Stimulated activated CD4-positive, alpha-beta T cell treated with anti-CD3 and anti-CD28 coated beads, TNF-alpha, amount 100 ng/mL, for 24 hours (primary cell): ENCODE measurements at places on chromosomes 2 and 18.

GRCh38 chr2:207437524-207438143, 92.1 kb upstream of the CREB1 start:
- no peak for DNase-seq

DNA sequence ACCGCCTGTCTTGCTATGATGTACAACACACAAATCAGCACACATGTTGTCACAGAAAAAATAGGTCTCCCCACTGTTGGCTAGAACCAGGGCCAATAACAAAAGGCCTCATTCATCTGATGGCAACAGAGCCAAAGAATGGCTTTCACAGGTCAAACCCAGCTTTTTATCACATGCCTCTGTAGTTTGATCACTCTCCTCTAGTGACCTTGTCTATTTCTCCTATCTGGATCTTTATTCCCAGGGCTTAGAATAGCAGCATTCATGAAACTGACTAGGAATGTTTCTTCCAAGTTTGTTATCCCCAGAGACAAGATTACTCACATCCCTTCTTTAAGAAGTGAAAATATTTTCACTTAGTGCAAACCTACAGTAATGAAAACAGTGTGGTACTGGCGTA, 285.8 kb upstream of the GYPC start:
- DNase-seq, result no peak

GRCh38 chr2:28030600-28030999, 140.1 kb downstream of the BABAM2 start:
- no peak for DNase-seq

GRCh38 chr2:16691261-16691660, 25.6 kb upstream of the CYRIA start:
- DNase-seq, result no peak

GRCh38 chr2:218826791-218827190, 4.8 kb downstream of the PRKAG3 start:
- DNase-seq, result no peak

DNA sequence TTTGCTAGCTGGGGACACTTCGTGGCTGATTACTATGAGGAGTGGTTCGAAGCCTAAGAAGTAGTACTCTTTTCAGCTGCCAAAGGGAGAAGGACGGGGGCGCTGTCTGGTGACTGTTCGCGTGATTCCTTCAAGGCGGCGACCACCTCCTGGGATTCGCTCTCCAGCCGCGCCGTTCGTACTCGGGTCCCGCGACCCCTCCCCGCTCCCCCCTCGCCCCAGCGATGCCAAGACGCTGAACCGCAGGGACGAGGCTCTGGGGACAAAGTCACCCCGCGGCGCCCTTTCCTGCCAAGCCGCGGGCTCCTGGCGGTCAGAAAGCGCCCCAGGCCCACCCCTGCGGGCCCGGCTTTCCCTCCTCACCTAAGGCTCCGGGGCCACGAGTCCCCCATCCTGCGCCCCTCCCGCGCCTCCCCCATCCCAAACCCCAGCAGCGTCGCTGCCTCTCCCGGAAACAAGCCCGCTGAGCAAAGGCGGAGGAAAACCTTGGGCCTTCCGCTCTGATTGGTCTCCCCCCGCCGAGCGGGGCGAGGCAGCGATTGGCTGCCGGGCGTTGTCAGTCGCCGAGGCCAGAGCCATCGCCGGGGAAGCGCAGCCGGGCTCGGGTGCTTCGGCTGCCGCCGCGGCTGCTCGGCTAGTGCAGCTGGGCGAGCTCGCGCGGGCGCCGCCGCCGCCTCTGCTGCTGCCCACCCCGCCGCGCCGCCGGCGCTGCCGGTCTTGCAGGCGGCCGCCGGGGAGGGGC, 404.3 kb downstream of the XIRP2 start:
- peak; percentile 64 for DNase-seq

GRCh38 chr2:20343128-20343527, 7.5 kb downstream of the PUM2 start:
- DNase-seq, result no peak

- DNase-seq, result no peak
Measured at GRCh38 chr18:58662118-58662517, 9.1 kb upstream of the MALT1 start.

GRCh38 chr2:30266051-30266621, 34.8 kb downstream of the LBH start:
- DNase-seq, result peak; percentile 32

DNA sequence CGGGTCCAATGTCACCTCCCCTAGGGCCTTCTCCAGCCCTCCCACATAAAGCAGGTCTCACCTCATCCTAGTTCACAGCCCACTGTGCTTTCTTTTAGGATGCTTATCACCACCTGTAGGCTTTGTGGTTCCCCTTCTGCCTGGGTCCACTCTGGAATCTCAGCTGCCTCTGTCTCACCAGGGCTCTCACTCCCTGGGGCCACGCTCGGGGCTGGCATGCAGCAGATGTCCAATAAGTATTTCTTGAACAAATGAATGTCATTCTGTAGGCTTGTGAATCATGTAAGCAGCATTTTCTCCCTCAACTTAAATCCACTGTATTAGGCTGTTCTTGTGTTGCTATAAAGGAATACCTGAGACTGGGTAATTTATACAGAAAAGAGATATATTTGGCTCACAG, 4.3 kb upstream of the SH3BP4 start:
- no peak for DNase-seq

DNA sequence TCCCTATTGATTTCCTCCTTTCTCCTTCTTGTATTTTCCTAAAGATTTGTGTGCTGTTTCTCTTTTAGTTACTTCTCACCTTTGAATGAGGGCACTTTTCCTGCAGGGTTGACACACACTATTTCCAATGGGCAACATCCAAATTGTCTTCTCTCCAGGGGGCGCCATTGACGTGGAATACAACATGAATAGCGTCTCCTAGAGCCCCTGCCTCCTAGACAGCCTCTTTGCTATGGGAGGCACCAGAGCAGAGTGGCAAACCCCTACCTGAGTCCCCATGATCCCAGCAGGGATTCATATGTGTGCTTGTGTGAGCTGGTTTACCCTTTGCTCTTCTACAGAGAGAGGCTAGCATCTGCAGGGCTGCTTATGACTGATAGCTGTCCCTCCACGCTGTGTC, 61.3 kb upstream of the ITSN2 start:
- DNase-seq, result peak; percentile 49

DNA sequence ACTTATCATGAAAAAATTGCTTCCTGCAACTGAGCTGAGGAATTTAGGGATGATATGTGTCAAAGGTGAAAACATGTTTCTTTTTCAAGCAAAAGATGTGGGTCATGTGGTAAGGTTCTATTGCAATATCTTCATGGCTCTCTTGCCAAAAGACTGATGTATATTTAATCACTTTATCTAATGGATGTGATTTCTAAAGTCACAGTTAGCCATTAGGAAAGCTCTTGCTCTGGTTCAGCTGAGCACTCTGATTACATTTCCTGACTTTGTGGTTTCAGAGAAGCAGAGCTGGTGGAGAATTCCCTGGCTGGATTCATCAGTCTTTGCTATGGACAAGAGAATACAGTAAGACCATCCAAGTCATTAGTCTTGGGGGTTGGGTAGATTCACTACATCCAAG, 24.4 kb downstream of the SCN9A start:
- DNase-seq, result no peak

DNA sequence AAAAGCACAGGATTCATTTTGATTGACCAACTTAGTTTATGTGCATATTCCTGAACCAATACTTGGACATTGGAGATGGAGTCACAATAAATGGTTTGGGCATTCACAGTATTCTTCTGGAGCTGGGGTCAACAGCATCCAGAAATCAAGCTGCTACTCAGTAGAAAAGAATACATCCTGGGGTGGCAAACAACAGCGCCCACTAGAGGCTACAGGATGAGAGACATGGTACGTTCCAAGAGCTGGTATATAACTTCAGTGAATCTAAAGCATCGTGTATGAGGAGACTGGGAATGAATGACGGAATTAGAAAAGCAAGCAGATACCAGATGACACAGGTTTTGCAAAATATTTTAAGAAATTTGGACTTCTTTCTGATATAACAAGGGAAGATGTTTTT, 142.9 kb upstream of the FIGN start:
- no peak for DNase-seq

- no peak for DNase-seq
Measured at GRCh38 chr18:12302391-12303147, 5.5 kb upstream of the TUBB6 start.

DNA sequence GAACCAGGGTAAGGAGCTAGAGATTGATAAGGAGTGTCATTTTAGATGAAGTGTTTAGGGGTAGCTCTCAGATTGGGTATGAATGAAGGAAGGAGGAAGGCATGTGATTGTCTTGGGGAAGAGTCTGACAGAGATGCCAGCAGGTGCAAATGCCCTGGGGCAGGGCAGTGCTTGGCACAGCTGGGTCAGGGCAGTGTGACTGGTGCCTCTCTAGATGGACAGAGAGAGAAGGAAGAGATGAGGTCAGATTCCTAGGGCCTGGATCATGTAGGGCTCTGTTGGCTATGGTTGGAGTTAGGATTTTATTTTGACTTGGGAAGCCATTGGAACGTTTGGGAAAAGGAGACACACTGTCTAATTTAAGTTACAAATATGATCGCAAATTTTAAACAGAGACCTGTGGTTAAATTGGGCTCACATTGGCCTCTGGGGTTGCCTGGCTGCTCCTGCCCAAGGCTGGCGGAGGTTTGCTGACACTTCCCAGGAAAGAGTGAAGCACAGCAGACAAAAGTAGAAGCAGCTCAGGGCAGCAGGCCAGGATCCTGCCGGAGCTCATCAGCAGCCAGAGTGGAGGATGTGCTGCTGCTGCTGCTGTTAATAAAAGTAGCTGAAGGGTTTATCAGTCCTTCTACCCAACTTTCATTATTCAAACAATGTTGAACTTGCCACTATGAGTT, 32.7 kb upstream of the FHL2 start:
- DNase-seq, result no peak

DNA sequence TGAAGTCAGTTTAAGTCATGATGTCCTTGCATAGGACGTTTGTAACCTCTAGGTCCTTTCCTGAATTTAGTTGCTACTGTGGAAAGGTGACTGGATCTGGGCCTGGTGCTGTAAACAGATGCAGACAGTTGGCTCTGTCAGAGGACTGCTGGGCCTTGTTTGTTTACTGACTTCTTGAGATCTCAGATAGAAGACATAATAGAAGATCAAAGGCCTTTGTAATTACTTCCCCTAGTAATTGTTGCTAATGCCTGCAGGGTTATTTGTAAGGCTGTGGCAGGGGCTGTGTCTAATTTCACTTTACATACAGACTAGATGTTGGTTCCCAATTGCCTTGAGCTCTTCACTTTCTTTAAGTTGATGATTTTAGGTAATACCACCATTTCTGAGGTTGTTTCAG, 42.5 kb downstream of the LYPD6B start:
- no peak for DNase-seq

DNA sequence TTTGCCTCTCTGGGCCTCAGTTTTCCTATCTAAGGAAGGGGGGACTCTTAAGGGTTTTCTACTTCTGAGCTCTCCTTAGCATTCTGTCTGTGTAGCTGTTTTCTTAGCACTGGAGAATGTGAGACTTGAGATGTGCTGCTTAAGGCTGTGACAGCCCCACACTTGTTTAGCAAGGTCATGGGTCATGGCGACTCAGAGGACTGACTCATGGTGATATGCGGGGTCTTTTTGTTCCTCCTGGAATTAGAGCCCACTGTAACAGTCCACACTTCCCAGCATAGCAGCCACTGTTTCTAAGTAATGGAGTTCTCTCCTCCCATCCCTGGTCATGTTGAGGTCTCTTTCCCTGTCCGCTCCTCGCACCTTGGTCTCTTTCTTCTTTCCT, 4.1 kb upstream of the LPIN1 start:
- no peak for DNase-seq

- DNase-seq, result no peak
Measured at GRCh38 chr18:9435041-9435440, 40.3 kb upstream of the RALBP1 start.

- no peak for DNase-seq
Measured at GRCh38 chr18:61850756-61851155, 42.1 kb downstream of the RNF152 start.

- no peak for DNase-seq
Measured at GRCh38 chr2:18047213-18047611, 168.7 kb downstream of the KCNS3 start.

DNA sequence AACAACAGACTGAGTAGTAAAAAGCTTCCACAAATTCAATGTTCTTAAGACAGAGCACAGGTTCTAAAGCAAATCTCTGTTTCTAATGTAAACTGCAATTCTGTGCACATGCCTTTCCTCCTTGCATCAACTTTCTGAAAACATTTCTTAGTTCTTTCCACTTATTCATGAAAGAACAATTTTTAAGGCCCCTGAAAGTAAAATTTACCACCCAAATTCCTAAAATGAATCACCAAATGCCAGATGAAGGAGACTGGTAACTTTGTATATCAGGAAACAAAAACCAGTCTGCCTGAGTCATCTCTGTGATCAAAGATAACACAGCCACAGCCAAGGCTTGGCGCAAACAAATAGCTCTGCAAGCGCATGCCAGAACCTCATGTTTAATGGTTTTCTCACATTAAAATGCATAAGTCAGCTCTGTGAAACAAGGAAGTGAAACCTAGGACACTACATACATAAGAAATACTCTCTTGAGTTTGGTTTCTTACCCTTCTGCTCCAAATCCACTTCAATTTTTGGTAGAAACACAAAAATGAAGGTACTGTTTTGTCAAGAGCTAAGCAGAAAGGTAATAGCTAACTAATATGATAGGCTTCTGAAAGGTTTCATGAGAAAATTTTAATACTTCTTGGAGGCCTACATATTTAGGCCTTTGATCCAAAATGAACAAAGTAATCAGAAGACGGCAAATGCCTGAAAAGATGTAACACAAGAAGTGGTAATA, 169.4 kb downstream of the THADA start:
- peak; percentile 50 for DNase-seq

DNA sequence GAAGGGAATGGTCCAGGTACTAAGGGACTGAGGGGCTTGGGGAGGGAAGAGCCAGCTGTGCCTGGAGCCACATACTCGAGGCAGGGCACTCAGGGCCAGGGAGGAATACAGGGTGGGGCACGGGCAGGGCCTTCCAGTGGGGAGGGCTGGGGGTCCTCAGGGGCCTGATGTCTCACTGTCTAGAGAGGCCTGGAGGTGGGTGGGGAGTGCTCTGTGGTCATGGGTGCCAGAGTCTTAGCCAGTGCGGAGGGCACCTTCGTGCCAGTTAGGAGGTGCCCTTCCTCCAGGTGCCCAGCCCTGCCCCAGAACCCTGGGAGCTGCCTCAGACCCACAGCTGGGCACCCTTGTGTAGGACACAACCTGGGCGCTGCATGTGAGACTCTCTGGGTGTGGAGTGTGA, 81.2 kb downstream of the SMAD7 start:
- DNase-seq, result no peak

DNA sequence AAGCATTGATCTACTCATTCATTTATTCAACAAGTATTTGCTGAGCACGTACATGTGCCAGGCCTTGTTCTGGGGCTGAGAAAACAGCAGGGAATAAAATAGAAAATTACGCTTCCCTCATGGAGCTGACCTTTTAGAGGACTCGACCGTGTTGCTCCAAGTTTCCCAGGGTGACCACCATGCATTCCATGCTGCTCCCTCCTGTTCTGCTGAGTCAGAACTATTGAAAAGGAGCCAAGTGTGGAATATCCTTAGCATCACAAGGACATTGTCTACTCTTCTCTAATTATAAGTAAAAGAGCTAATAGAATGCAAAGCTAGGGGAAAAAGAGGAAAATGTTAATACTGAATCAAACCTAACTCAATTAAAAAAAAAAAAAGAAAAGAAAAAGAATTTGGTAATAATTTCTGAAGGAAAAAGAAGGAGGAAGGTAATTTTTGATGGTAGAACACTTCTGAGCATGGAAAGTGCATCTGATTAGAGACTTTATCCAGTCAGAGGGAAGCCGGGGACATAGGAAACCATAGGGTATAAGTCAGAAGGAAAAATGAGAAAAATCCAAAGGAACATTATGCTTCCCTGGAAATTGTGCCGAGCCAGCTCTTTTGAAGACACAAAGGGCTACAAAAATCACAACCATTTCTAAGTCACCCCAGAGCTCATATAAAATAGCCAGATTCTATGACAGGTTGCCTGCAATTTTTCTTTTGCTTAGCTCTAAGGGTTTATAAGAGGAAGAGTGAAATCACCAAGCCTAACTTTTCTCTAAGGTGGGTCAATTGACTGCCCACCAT, 339.4 kb downstream of the RND3 start:
- DNase-seq, result no peak
